Karpas-422 (cell line): ENCODE measurements at places on chromosomes 5 and 9. TPM values are rescaled to one million over a fixed set of nuclear protein-coding genes. Genes with fewer than 3 reads are reported as not detected.

ARHGEF37 gene
- 17.0 and 30.0 TPM in 2 replicates for total RNA-seq

LHX3 gene
- total RNA-seq, result not detected in 2 replicates

C9orf57 gene
- not detected in 2 replicates for total RNA-seq

FAM221B gene
- not detected in 2 replicates for total RNA-seq

CDC20B gene
- not detected in 2 replicates for total RNA-seq

HACD4 gene
- 0.83 and 2.9 TPM in 2 replicates for total RNA-seq

PCDH1 gene
- total RNA-seq, result not detected in 2 replicates

CDKN2B-AS1 gene
- 14.5 and 35.3 TPM in 2 replicates for total RNA-seq

CMYA5 gene
- total RNA-seq, result 0.04 and 0.45 TPM in 2 replicates

IL5 gene
- not detected in 2 replicates for total RNA-seq

CXCL14 gene
- not detected in 2 replicates for total RNA-seq

GRM6 gene
- total RNA-seq, result not detected in 2 replicates

DOCK8 gene
- total RNA-seq, result 36.5 and 39.1 TPM in 2 replicates

TXNDC8 gene
- total RNA-seq, result not detected in 2 replicates

GFI1B gene
- 6.0 and 6.5 TPM in 2 replicates for total RNA-seq

OBP2B gene
- not detected in 2 replicates for total RNA-seq

ACOT12 gene
- 0.18 and 0.26 TPM in 2 replicates for total RNA-seq

NIM1K gene
- total RNA-seq, result 9.3 and 10.2 TPM in 2 replicates

SECISBP2 gene
- 49.9 and 74.1 TPM in 2 replicates for total RNA-seq

ITGA2 gene
- not detected in 2 replicates for total RNA-seq

FGF10 gene
- not detected in 2 replicates for total RNA-seq

DRD1 gene
- not detected in 2 replicates for total RNA-seq

TMEM174 gene
- not detected in 2 replicates for total RNA-seq

LIX1 gene
- total RNA-seq, result not detected in 2 replicates

EIF4E1B gene
- not detected in 2 replicates for total RNA-seq

FOXD1 gene
- 0.54 and 0.97 TPM in 2 replicates for total RNA-seq

NRARP gene
- 1.4 and 1.8 TPM in 2 replicates for total RNA-seq

CARTPT gene
- total RNA-seq, result not detected in 2 replicates

ERAP2 gene
- 33.7 and 60.5 TPM in 2 replicates for total RNA-seq

ABO gene
- total RNA-seq, result not detected in 2 replicates

KIF4B gene
- total RNA-seq, result 0.04 and 0.30 TPM in 2 replicates

PAEP gene
- not detected in 2 replicates for total RNA-seq

LCN2 gene
- not detected in 2 replicates for total RNA-seq

TNC gene
- total RNA-seq, result 0.36 and 0.60 TPM in 2 replicates

CSNK1A1 gene
- 193 and 274 TPM in 2 replicates for total RNA-seq

CDH18 gene
- not detected in 2 replicates for total RNA-seq

CKMT2 gene
- not detected in 2 replicates for total RNA-seq
